Lung (tissue), 17 donors: ENCODE measurements at places on chromosomes 6 and 20.

- no peak for DNase-seq
Measured at GRCh38 chr6:45791211-45792168, 224.2 kb downstream of the CLIC5 start.

- DNase-seq: no peak
Measured at GRCh38 chr6:144710207-144710606, 425.1 kb downstream of the UTRN start.

- DNase-seq: no peak
Measured at GRCh38 chr20:31322504-31322903, 14.1 kb upstream of the DEFB116 start.

- no peak for DNase-seq
Measured at GRCh38 chr20:56391596-56392131, 351 bp downstream of the AURKA start.

- no peak for DNase-seq
Measured at GRCh38 chr20:46025376-46025783, 3.6 kb upstream of the SLC12A5 start.

DNA sequence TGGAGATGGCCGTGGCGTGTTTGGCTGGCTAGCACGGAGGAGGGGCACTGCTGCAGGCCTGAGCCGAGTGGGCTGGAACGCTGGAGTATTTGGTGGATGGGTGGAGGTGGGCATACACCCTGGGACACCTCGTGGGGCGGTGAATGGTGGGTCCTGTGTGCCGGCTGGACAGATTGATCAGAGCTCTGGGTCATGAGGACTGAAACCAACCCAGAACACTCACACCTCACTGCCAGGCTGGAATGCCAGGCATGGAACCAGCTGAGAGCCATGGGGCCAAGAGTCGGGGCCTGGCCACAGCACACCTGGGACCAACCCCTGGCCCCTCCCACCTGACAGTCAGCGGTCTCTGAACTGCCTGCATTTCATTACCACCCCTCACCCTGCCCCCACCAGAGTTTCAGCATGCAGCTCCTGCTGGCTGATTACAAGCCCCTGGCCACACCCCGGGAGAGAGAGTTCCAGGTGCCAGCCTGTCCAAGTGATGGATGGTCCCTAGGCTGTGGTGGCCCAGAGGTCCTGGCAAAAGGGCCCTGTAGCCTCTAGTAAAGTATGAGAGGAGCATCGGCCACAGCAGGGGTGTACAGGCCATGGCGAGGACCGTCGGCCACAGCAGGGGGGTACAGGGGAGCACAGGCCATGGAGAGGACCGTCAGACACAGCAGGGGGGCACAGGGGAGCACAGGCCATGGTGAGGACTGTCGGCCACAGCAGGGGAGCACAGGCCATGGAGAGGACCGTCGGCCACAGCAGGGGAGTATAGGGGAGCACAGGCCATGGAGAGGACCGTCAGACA, 3.3 kb downstream of the NPBWR2 start:
- no peak for DNase-seq

DNA sequence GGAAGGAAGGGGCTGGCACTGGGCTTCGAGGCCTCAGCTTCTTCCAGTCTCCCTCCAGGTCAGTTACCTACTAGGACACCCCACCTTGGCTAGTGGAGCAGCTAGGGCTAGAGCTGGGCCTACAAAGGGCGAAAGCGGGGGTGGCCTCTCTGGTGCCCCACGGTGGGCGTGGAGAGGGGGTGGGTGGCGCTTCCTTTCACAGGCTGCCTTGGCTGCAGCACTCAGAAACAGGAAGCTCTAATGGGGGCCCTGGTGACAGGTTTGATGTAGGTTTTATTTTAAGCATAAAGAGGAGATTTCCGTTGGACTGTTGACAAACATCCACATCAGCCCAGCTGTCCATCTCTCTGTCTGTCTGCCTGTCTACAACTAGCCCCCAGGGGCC, 13.4 kb downstream of the FAM110A start:
- no peak for DNase-seq

GRCh38 chr20:50758992-50759391, 27.6 kb downstream of the PARD6B start:
- DNase-seq: no peak

- DNase-seq: no peak
Measured at GRCh38 chr6:40718401-40718800, 131.2 kb upstream of the LRFN2 start.
